ENCODE measurements at places on chromosomes 2 and 18.

GRCh38 chr2:241509155-241509784 lies 886 bp upstream of the STK25 start:
- no peak for DNase-seq

DNA sequence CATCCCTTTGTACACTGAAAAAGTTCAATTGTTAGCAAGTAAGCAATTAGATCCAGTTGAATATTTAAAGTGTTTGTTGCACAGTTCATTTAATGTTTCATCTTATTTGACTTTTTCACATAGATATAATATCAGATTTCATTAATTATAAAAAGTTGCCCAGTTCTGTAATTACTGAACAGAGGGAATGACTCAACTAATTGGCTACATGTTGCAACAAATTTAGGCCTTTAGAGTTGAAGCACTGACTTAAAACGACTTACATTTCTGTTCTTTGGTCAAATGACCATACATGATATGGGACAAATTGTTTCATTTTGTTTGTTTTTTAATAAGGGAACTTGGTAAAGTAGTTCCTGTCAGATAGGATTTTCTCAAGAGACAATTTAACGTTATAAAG lies 68.5 kb upstream of the FAM117B start:
- DNase-seq = no peak

DNA sequence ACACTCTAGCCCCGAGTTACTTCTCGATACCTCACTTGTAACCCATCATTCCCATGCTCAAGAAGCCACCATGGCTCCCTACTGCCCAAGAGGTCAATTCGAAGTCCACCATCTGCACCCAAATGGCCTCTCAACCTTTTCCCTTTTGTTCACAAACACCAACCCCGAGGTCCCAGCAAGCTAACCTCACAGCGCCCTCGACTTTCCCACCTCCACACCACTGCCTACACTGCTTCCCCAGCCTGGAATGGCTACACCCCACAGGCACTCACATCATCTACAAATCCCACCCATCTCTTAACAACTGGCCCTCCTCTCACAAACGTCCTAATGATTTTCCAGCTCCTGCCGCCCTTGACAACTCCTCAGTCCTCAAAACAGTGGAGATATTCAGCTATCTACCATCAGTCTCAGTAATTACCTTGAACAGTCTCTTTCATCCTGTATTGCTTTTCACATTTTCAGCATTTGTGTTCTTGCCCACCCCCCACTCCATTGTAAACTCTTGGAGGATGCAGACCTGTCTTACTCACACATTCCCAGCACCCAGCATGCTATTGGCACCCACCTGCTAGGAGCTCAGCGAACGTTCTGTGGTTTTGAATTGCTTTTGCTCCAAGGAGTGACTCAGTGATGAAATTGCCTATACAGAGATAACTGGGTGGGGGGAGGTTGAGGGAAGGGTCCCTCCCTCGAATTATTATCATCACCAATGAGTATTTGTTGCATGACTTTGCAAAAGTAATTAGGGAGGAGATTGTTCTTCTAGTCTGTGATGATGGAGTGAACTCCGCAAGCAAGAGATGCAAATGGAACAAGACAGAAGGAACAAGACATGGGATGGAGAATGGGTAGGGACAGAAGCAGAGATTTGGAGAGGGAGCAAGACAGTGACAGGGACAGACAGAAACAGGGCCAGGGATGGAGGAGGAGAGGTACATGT lies 106.8 kb downstream of the CYP26B1 start:
- DNase-seq = no peak

- DNase-seq = no peak
Measured at GRCh38 chr2:66661253-66662173, 226.6 kb downstream of the MEIS1 start.

- no peak for DNase-seq
Measured at GRCh38 chr2:171081649-171082111, 79.0 kb downstream of the TLK1 start.
